ENCODE measurements at places on chromosomes 13 and 19. TPM values are rescaled to one million over a fixed set of nuclear protein-coding genes. Genes with fewer than 3 reads are reported as not detected.

DNA sequence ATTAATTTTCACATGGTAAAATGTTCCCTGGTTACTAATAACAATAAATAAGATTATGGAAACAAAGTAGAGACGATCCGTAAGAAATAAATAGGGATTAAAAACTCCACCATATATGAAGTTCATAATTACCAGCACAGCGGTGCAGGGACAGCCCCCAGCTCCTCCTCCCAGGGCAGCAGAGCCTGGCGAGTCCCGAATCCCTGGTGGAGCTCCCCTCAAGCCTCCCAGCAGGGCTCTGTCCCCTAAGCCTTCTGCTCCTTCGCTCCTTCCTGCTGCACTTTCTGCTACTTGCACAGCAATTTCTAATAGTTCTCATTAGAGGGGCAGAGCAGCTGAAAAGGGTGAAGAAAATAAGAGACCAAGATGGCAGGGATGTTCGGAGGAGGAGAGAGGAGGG is 43.6 kb downstream of the RASA3 start:
- no peak for DNase-seq

GRCh38 chr13:47671776-47672175 is 329.3 kb downstream of the SUCLA2 start:
- DNase-seq, result no peak

DNA sequence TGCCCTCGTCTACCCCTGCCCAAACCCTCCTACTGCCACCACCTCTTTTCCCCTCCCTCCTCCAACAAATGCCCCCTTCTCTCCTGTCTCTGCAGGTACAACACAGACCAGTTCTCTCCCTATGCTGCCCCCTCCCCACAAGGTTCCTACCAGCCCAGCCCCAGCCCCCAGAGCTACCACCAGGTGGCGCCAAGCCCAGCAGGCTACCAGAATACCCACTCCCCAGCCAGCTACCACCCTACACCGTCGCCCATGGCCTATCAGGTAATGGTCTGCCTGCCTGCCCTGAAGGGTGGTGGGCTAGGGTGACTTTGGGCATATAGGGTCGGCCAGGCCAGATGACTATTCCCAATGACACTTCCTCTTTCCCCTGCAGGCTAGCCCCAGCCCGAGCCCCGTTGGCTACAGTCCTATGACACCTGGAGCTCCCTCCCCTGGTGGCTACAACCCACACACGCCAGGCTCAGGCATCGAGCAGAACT is 6.5 kb upstream of the TIMM50 start:
- peak; percentile 69 for DNase-seq

Gene CEACAM7
- polyA plus RNA-seq, result not detected

Gene ARHGAP45
- 20.2 TPM for polyA plus RNA-seq

- no peak for DNase-seq
These were observed 141.3 kb downstream of the RNF17 start for GRCh38 chr13:24905242-24905641.

Gene ZNF793
- polyA plus RNA-seq, result not detected

DNA sequence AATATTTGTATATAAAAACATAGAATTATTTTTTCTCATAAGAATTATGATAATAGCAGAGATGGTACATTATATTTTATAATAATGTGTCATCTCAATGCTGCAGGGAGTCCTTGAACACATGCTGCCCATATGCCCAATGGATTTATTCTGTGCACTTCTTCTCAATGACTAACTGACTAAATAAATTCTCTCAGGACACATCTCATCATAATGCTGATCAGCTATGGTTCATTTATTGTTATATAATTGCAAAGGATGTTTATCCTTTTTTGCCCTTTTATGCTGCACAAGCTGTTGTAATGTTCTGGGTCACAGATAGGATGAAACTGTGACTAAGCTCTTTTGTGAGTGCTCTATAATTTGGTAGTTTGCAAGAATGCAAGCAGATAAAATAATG is 1273.3 kb upstream of the ATXN8OS start:
- DNase-seq, result no peak

GRCh38 chr13:28056426-28056825 is 44.0 kb downstream of the FLT3 start:
- no peak for DNase-seq

GRCh38 chr13:44840131-44840530 is 149.1 kb downstream of the NUFIP1 start:
- DNase-seq, result no peak

DNA sequence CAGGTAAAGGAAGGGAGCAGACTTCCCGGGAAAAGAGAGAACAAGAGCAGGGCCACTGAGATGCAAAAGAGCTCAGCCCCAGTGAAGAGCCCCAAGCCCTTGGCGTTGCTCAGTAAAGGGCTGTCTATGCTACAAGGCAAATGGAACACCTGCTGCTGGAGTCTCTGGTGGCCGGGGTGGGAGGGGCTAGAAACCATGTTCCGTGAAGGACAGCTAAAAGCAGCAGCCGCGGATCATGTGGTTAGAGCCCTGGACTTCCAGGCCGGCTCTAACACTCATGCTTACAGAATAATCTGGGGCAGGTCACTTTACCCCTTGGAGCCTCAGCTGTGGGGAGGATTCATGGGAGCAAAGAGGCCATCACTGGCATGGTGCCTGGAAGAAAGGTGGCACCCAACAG is 17.8 kb downstream of the POU2F2 start:
- no peak for DNase-seq

DNA sequence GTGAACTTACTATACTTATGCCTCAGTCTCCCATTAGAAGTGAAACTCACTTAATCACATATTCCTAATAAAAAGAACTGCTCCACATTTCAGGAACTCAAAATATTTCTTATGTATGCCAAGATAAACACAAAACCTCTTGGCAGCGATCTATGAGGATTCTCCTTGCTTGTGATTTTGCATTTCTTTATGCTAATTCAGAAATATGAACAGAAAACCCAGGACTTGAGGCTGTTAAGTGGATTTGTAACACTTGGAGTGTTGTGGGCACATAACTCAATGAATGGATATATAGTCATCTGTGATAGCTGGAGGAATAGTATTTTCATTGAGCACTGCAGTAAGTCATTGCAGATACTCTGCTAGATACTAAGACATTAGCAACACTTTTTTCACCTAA is 5.6 kb upstream of the KATNAL1 start:
- no peak for DNase-seq

DNA sequence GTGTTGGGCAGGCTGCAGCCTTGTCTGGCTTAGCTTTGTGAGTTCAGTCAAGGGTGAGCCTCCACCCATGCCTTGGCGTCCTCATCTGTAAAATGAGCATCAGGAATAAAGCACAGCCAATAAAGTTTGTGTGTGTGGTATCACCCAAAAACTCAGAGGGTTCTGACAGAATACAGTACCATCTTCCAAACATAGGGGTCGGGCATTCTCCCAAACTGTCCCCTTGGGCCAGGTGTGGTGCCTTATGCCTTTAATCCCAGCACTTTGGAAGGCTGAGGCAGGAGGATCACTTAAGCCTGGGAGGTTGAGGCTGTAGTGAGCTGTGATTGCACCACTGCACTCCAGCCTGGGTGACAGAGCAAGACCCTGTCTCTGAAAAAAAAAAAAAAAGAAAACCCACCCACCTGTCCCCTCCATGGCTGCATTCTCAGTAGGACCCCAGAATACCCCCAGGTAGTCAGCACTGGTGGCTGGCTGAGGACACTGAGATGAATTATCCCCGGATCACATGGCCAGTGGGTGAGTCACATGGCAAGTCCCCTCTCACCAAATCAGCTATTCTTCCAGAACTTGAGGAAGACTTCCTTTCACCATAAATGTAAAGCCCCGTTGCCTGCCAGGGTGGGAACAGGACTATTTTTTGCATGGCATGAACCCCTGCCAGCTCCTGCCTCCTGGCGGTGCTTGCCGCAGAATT is 18.6 kb downstream of the POP4 start:
- no peak for DNase-seq

Data from K562 (cell line).